Osteocyte (in vitro differentiated cells): ENCODE measurements at places on chromosomes 7 and 10.

- no peak for DNase-seq
Observed at GRCh38 chr7:30332549-30332948, 48.2 kb downstream of the ZNRF2 start.

DNA sequence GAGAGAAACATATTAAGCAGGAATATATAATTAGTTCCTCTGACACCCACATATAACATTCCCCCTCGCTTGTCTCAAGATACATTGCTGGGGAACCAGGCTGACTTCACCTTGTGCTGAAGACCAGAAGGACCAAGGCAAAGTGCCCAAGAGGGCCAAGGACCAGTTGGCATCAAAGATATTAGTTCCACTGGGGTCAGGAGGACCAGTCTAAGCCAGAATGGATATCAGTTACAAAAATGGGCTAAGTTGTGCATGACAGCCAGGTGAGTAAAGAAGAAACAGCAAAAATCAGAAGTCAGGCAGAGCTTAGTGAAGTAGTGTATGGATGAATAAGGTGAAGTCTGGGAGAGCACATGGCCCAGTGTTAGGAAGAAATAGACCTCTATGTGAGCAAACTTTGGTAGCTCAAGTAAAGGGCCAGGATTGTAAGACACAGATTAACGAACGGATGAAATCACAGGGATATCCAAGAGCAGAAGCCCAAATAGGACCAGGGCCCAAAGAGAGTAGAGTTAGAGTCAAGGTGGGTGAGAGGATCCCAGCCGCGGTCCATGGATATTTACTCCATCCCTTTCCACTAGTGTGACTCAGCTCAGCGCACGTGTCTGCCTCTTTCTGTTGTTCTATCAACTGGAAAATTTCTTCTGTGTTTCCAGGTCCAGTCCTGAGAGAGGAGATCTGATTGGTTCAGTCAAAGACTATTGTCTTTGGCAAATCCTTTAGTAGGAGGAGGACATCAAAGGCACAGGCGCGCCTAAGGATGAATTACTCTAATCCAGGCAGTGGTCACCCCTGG lies 5.0 kb downstream of the CALD1 start:
- DNase-seq = no peak

DNA sequence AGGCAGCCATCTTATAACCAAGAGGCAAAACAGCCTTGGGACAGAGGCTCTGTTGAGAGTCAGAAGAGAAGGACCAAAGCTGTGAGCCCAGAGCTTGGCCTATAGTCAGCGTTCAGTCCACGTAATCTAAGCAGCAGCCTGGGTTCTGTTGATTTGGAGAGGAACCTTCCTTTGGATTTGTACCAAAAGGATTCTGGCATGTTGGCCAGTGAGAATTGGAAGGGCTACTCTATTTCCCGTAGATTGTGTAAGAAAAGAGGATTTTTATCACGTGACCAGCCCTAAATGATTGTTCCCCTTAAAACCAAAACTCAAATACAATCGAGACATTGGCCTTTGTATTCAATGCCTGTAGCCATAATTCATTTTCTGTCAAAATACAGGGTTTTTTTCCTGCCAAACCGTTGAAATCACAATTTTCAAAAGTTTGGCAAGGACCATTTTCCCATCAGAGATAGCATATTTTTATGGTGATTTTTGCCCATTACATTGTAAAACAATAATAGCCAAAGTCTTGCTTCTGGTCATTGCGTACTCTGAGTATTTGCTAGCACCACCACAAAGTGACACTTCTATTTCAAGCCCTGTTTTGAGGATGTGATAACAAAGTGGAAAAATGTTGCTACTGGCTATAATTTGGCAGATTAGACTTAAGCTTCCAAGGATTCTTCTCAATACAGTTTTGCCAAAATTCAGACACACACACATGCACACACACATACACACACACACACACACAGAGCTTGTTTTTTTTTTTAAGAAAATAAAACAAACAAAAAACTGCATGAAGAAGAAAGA lies 23.1 kb upstream of the BMPER start:
- no peak for DNase-seq

- DNase-seq = no peak
Observed at GRCh38 chr7:20301311-20301939, 29.3 kb upstream of the ITGB8 start.

GRCh38 chr10:78408671-78409472 lies 375.2 kb downstream of the RPS24 start:
- no peak for DNase-seq

DNA sequence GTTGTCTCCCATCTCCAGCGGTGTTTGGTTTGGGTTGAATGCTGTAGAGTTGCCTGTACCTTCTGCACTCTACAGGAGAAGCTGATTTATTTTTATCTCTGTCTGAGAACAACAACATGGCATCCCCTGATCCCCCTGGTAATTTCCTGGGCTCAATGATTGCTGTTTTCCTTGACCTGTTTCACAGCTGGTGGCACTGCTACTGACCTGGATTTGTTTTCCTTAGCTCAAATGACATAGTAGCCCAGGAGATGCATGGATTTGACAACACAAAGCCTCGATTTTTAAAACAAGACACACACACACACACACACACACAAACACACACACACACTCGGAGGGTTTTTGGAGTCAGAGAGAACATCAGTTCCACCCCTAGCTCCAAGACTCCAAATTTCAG lies 301.6 kb downstream of the NRG3 start:
- DNase-seq = no peak

DNA sequence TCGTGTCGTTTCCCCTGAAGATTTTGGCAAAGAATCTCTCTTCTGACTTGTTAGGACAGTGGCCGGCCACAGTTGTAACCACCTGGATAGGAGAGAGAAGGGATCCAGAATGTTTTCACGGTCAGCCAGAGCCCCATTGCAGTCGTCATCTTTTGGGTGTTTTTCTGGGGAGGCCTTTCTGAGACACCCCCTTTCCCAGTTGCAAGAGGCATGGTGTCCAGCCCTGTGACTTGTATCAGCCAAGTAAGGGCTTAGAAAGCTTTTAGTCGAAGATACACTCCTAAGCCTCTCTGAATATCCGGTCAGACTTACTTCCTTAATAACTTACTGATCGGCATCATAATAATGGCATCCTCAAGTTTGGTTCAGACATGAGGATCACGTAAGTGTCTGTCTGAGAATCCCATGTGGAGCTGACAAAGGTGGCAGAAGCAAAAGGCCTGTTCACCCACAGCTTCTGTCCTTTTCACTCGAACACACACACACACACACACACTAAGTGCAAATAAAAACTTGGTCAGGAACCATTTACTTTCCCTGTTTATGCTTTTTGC lies 435.7 kb upstream of the GALNT17 start:
- DNase-seq = no peak

DNA sequence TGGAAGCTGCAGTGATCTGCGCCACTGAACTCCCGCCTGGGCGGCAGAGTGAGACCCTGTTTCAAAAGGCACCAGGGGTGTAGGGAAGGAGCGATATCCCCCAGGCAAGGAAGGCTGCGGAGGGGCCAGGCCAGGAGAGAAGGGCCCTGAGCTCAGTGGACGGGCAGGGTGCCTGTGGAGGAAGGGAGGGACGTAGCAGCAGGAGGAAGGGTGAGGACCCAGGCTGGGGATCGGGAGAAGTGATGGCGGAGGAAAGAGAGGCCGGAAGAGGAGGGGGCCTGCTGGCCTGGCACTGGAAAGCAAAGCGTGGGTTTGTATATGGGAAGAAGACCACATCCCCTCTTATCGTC lies 45.6 kb downstream of the ALOX5 start:
- DNase-seq = peak; percentile 85

DNA sequence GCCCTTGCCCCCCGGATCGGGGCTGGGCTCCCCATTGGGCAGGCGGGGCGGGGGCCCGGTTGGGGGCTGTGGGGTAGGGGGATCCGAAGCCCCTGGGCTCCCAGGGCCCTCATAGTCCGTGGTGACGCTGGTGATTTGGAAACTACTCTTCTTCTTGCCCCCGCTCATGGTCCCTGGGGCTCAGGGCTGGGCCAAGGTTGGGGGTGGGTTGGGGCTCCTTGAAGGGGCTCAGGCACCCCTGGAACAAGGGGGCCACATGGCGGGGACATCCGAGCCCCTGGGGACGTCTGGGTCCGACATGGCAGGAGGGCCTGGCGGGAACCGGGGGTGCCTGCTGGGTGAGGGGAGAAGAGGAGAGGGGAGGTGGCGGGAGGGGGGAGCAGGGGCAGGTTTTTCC lies 1.1 kb downstream of the TSC22D4 start:
- DNase-seq = no peak

DNA sequence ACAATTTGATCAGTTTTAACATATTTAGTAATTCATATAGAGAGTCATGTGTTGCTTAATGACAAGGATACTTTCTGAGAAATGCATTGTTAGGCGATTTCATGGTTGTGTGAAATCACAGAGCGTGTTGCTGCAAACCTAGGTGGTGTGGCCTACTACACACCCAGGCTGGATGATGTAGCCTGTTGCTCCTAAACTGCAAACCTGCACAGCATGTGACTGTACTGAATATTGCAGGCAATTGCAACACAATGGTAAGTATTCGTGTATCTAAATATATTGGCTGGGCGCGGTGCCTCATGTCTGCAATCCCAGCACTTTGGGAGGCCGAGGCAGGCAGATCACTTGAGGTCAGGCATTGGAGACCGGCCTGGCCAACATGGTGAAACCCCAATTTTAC lies 73.7 kb upstream of the BAIAP2L1 start:
- DNase-seq = no peak

DNA sequence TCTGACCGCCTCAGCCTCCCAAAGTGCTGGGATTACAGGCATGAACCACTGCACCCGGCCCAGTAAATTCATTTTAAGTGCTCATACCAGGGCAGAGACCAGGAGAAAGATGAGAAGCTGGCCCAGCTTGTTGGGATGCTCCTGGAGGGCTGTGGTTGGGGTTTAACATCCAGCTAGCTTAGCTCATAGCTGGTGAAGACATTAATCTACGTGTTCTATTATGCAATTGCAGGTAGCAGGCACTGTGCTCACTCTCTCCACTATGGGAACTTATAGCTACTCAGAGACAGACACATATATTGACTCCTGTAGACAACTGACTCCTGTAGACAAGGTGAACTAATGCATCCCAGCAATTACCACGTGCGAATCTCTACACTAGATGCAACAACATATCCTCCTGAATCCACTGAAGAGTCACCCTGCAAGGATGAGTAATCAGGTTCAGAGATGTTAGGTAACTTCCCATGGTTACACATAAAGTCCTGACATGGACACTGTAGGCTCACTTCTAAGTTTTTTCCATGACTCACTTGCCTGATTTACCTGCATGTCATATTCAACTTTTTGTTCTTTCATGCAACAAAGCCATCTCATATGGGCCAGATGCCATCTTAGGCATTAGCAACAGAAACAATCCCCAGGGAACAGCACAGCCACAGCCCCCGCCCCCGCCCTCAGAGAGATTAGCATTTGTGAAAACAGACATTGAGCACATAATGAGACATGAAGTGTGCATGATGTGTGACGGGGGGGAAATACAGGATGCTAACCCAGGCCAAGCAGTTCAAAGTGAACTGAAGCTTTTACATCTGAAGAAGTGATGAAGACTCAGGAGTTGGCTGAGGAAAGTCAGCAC lies 37.2 kb downstream of the ERLIN1 start:
- DNase-seq = no peak
